ENCODE measurements at places on chromosomes 13 and 19.

GRCh38 chr13:29693275-29693945 lies 97.9 kb upstream of the SLC7A1 start:
- no peak for DNase-seq

DNA sequence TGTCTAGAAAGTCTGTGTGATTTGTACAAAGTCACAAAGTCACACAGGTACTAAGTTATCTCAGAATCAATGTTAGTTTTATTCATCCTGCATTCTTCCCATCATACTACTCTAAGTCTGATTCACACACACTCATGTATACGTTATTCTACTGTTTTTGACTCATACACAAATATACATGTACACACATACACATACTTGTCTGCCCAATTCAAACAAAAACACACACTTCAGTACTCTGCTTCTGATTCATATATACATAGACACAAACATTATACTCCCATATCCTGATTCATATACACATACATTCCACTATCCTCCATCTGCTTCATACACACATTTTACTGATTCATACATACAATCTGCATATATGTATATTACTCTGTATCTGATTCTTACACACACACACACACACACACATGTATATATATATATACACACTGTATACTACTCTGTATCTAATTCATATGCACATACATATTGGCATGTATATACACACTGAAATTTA lies 69.3 kb downstream of the KLF12 start:
- DNase-seq, result no peak

DNA sequence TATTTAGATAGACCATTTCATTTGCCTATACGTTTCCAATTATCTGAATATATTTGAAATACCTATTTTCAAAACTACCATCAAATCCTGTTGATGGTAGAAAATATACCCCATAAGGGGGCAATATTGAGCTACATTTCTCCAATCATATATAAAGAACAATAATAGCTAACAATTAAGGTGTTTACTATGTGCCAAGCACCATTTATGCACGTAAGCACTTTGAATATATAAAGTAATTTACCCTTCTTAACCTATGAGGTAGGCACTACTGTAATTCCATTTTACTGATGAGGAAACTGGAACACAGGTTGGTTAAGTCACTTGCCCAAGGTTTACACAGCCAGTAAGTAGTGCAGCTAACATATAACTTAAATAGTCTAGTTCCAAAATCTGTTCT lies 79.2 kb downstream of the UBL3 start:
- DNase-seq, result no peak

DNA sequence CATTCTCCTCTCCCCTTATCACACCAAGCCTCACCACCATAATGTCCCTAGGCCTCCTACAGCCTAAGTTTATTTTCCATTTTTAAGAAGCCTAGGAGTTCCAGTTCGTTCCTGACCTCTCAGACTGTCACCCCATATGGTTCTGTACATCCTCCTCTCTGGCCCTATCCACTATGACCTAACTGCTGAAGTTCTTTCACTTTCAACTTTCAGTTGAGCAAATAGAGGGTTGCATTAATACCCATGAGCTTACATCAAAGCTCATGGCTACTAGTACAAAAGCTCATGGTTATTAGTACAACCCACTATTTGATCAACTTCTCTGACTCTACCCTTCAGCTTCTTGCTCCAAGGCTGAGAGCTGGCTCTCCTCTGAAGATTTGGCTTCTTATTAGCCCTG lies 72.9 kb downstream of the FGF14 start:
- DNase-seq, result no peak

- DNase-seq, result no peak
Observed at GRCh38 chr13:38417727-38418126, 68.1 kb downstream of the UFM1 start.

DNA sequence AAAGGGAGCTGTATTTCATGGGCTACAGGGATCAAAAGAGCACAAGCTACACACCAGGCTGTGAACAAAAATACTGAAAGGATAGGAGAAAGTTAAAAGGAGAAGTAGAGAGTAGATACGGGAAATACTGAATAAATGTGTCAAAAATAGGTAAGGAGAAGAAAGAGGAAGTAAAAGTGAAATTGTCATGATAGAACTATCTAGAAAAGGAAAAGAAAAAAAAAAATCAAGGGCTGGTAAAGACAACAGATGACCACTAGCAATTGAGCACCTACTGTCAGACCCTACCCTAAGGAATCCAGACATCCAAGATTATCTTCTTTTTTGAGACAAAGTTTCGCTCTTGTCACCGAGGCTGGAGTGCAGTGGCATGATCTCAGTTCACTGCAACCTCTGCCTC lies 4.8 kb downstream of the RUBCNL start:
- DNase-seq, result no peak

- DNase-seq, result no peak
Observed at GRCh38 chr19:12872941-12873890, 8.0 kb downstream of the DNASE2 start.

- no peak for DNase-seq
Observed at GRCh38 chr13:104657196-104657595, 1591.0 kb upstream of the SLC10A2 start.

DNA sequence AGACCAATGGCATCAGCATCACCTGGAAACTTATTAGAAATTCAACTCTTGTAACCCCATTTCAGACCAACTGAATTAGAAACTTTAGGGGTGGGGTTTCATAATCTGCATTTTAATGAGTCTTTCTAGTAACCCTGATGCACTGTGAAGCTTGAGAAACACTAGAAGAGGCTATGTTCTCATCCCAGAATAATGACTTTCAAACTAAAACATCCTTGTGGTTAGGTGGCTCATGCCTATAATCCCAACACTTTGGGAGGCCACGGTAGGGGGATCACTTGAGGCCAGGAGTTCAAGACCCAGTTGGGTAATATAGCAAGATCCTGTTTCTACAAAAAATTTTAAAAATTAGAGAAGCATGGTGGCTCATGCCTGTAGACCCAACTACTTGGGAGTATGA lies 402.4 kb downstream of the DLEU7 start:
- no peak for DNase-seq

DNA sequence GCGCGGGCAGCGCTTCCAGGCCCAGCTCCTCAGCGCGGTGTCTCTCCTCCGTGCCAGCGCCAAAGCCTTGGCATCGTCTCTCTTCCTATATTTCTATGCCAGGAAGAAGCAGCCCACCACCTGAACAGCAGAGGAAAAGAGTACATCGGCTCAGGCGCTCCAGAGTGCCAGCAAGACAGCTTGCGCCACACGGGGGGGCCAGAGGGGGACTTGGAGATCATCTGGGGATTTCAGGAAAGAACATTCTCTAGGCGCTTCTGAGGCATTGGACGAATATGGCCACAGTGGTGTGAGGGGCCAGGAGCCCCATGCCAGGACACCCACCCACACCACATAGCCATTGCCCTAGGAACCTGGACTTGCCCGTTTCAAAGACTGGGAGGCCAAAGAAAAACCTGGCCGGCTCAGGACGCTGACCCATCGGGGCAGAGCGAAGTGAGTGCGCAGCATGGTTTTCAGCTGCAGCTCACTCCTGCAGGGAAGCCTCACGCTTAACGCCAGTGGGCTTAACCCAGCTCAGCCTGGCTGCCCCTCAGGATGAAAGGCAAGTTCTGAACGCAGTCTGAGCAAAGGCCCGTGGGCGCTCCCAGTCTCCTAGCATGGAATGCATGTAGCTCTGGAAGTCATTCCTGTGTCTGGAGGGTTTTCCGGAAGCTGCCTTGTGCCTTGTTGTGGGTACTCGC lies 62.1 kb downstream of the GGACT start:
- no peak for DNase-seq

DNA sequence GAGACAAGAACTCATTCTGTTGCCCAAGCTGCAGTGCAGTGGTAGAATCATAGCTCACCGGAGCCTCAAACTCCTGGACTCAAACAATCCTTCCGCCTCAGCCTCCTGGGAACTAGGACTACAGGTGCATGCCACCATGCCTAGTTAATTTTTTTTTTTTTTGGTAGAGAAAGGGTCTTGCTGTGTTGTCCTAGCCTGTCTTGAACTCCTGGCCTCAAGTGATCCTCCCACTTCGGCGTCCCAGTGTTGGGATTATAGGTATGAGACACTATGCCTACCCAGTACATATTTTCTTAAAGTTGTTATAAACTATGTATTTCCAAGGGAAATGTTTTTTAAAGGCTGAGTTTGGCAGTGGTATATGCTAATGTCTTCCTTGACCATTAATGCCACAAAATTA lies 412.6 kb downstream of the KLF12 start:
- no peak for DNase-seq

GRCh38 chr19:12284631-12285030 lies 10.1 kb downstream of the ZNF44 start:
- no peak for DNase-seq

DNA sequence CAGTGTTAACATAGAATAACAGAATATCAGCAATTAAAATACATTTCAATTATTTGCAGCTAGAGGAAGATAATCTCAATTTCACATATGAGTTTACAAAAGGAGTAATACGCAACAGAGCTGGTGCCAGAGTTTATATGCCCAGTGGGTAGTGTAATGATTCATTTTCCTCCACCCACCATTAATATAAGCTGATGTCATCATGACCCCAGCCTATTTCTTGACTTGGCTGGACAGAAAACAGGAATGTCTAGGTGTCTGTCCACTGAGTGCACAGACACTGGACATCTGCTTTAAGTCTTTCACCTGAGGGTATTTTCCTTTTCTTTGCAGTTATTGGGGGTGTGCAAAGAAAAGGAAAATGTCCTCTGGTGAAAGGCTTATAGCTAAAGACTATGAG lies 335.5 kb downstream of the TBC1D4 start:
- DNase-seq, result no peak

GRCh38 chr13:90868321-90868920 lies 479.1 kb upstream of the MIR17HG start:
- DNase-seq, result no peak

DNA sequence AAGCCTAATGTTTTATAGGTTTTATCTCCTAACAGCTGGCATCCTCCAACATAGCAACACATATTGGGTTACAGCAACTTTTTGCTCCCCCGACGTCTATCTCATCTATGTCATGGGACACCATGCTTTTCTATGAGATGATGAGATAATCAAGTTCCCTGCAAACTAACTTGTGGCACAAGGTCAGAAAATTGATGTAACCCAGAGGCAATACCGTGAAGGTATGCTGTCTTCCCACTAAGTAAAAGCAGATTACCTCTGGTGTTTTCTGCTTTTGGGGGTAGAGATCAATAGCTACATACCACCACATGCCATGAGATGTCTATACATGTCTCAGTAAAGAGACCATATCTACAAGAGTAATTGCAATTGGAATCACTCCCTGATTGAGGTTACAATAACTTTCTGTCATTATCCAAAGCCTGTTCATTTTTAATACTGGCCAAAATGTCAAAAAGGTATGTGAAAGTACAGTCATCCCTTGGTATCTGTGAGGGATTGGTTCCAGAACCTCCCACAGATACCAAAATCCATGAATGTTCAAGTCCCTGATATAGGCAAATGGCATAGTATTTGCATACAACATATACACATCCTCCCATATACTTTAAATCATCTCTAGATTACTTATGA lies 131.3 kb downstream of the CYSLTR2 start:
- no peak for DNase-seq

DNA sequence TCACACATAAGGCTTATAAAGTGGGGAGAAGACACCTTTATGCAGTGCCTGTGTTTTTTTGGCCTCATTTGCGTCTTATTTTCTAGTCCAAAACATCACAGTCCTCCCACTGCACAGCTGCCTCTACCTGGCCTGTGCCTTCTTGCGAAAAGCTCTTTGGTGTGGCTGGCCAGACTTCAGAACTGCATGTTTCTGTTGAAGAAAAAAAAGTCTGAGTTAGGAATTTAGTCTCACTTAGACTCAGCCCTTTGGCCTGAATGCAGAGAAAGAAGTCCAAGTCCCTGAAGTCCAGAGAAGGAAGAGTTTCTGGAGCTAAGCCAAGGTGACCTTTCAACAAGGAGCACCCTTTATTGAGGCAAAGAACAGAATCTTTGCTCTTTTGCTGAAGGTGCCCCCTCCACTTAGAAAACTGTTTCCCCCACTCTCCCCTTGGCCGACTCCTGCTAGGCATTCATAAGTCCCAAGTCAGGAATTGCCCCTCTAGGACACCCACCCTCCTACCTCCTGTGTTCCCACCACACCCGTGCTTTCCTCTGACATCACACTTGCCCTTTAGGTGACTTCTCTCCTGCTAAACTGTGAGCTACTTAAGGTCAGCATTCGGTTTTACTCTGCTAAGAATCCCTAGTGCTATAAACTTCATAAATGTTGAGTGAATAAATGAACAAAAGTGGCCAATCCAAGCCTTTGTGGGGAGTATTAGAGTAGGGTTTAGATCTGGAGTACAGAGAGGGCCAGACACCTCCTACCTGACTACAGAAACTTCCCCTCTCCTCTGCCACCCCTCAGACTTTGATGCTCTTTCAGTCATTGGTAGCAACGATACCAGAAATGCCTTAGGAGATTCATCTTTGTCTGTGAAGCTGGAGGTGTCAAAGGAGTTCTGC lies 226.8 kb downstream of the LACC1 start:
- no peak for DNase-seq

GRCh38 chr13:65468628-65469027 lies 1761.5 kb downstream of the PCDH9 start:
- no peak for DNase-seq

DNA sequence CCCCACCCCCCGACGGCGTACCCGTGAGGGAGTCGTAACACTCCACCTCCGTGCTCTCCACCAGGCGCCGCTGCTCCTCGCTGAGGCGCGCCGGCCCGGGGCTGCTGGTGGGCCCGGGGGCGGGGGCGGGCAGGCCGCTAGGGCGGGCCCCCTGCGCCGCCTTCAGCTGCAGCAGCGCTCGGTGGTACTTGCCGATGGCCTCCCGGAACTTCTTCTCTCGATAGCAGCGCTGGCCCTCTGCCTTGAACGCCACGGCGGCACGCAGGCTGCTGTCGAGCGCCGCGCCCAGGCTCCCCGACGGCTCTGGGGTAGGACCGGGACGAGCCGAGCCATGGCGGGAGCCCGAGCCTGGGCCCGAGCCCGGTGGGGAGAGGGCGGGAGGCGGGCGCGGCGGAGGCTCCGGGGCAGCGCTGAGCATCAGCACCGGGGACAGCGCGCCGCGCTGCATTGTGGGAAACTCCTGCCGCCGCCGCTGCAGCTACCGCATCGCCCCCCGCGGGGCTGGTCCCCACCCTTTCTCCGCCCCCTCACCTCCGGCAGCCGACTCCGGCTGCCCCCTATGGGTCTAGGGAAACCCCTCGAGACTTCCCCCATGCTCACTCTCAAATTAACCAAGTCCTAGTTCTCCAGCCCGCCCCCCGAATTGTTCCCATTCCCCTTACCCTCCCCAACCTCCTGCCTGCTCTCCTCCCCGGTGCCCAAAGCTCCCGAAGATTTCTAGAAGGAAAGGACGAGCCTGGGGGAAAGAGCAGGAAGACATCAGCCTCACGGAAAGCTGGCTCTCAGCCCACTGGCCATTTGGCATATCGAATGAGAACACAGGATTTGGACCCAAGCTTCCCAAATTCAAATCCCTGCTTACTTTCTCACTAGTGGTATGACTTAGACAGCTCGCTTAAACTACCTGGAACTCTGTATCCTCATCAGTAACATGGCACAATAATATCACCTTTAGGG lies at the start of gene TTC9B:
Gene TTC9B (minus strand): TSS at position 451 of the 957 bp plus-strand sequence. CDS start 3 bp downstream, at position 448.
- peak; percentile 13 for DNase-seq

DNA sequence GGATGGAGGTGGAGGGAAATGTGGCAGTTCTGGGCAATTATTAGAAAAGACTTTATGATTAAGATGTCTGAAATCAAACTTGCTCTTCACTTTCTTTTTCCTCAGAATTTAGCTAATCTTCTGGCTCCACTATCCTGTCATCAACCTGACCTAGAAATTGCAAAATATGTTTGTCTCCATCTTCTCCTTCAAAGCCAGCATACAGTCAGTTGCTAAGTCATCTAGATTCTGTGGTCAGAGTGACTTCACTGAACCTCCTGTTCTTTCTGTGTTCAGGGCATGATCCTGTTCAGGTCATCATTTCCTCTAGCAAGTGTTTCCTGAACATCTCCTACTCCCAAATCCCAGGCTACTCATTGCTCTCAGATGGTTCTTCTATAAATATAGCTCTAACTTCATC lies 10.8 kb upstream of the CCNA1 start:
- DNase-seq, result no peak

Data from activated T-cell treated with anti-CD3 and anti-CD28 coated beads for 24 hours (primary cell).